ENCODE measurements at places on chromosomes 16 and 17.

DNA sequence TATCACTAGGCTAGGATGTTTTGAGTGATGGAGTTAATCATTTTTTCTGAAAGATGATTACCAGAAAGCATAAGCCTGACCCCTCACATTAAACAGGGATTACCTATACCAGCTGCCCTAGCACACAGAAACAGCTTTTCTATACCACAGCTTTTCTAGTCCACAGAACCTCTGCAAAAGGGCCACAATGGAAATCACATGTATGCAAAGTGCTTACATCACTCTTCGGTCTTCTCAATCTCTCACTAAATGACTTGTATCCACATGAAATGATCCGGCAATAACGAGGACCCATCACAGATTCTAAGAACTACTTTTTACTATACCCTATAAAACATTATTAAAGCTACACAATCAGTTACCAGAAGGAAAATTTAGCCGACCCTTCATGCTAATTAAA lies 2.6 kb downstream of the CSNK2A2 start:
- DNase-seq = no peak

- DNase-seq = no peak
Measured at GRCh38 chr17:43211123-43211479, 574 bp upstream of the TMEM106A start.

- no peak for DNase-seq
Measured at GRCh38 chr16:87199901-87200300, 117.3 kb downstream of the C16orf95 start.

DNA sequence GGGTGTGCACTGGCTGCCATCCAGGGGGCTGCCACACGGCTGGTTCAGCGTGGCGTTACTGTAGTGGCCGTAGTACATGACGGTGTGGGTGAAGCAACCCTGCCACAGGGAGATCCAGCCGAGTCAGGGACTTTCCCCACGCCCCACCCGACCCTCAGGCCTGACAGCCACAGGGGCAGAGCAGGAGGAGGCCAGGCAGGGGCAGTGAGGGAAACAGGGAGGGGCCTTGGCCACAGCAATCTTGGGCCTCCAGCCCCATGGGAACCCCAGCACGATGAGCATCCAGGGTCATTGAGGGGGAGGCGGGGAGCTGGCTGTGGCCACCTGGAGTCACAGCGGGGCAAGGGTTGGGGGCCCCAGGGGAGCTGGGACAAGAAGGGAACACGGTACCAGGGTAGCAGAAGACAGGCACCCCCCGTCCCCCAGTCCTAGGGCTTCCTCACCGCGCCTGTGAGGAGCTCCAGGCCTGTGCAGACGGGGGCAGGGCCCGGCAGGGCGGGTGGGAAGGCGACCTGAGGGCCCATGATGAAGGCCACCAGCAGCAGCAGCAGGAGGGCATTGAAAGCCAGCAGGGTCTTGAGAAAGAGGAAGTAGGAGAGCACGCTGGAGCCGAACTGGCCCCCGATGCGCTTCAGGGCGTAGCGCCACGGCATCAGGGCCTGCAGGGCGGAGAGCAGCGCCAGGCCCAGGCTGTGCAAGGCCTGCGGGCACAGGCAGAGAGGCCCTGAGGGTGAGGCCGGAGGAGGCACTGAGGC lies 4.3 kb downstream of the TMC6 start:
- DNase-seq = no peak

Measured in stimulated activated CD4-positive, alpha-beta T cell treated with anti-CD3 and anti-CD28 coated beads, Interleukin-12 subunit alpha, Interleukin-12 subunit beta, amount 100 ng/mL, for 24 hours (primary cell).